ENCODE measurements at places on chromosomes 5 and 9. TPM values are rescaled to one million over a fixed set of nuclear protein-coding genes. Genes with fewer than 3 reads are reported as not detected.

The SV2C gene
- total RNA-seq: 0.24 TPM

GRCh38 chr5:132905938-132906337, 32.5 kb downstream of the LEAP2 start:
- no peaks in the 10 kb centered on the region for H3K36me3 ChIP-seq
- H3K27me3 ChIP-seq: no peaks in the 10 kb centered on the region
- no peak overlapping the region for H3K27ac ChIP-seq
- no peak overlapping the region for H3K4me3 ChIP-seq

- no peaks in the 10 kb centered on the region for H3K4me1 ChIP-seq
- H3K27ac ChIP-seq: no peak overlapping the region
- no peak overlapping the region for H3K4me3 ChIP-seq
- H3K36me3 ChIP-seq: peaks cover 7% of the 10 kb centered on the region
These were observed 76.4 kb upstream of the RARS1 start for GRCh38 chr5:168409591-168410458.

GRCh38 chr5:10479154-10479721, 37.6 kb downstream of the ROPN1L start:
- H3K4me3 ChIP-seq: no peak overlapping the region
- no peak for DNase-seq
- H3K27me3 ChIP-seq: 0 out of 2 replicates have a peak, but pooled peaks cover 4% of the 10 kb centered on the region

DNA sequence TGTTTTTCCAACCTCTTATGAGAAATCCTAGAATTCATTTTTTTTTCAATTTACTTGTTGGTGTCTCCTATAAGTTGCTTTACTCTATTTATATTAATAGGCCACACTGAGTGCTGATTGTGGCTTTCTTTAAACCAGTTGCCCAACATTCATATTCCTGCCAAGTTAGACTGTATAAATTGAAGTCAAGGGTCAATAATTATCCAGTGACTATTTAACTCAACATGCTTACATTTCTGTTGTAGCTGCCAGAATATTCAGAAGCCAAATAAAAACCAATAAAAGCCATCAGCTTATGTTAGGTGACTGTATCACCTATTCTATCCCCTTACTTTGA, 169.0 kb downstream of the PTPRD start:
- H3K4me3 ChIP-seq: no peak overlapping the region
- no peaks in the 10 kb centered on the region for H3K36me3 ChIP-seq
- no peaks in the 10 kb centered on the region for H3K27me3 ChIP-seq
- no peak overlapping the region for H3K27ac ChIP-seq
- no peak for DNase-seq
- no peaks in the 10 kb centered on the region for H3K4me1 ChIP-seq

DNA sequence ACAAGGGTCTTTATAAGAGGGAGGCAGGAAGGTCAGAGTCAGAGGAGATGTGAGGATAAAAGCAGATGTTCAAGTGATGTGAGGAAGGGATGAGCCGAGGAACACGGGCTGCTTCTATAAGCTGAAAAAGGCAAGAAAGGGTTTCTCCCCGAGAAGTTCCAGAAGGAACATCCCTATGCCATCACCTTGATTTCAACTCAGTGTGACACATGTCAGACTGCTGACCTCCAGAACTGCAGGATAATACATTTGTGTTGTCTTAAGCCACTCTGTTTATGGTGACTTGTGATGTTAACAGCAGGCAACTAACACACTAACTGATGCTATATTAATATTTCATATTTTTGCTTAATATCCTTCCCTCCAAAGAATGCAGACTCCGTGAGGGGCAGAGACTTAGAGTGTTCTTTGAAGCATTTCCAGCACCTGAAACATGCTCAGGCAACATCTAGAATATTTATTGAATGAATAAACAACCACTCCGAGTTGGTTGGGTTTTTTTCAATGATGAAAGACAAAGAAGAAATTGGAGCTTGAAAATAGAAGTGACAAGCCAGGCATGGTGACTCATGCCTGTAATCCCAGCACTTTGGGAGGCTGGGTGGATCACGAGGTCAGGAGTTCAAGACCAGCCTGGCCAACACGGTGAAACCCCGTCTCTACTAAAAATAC, 77.6 kb upstream of the ADRA1B start:
- no peak overlapping the region for H3K27ac ChIP-seq
- H3K4me1 ChIP-seq: no peaks in the 10 kb centered on the region
- DNase-seq: no peak
- no peaks in the 10 kb centered on the region for H3K27me3 ChIP-seq
- no peaks in the 10 kb centered on the region for H3K36me3 ChIP-seq
- H3K4me3 ChIP-seq: no peak overlapping the region

All from H1 (cell line).